ENCODE measurements at places on chromosomes 2 and 18.

- DNase-seq, result peak; percentile 80
These were observed at the start of gene NFATC1 for GRCh38 chr18:79395761-79396404. Gene NFATC1, plus strand, starts transcription at chr18:79395930. Its CDS starts 295 bp downstream, at chr18:79396225.

DNA sequence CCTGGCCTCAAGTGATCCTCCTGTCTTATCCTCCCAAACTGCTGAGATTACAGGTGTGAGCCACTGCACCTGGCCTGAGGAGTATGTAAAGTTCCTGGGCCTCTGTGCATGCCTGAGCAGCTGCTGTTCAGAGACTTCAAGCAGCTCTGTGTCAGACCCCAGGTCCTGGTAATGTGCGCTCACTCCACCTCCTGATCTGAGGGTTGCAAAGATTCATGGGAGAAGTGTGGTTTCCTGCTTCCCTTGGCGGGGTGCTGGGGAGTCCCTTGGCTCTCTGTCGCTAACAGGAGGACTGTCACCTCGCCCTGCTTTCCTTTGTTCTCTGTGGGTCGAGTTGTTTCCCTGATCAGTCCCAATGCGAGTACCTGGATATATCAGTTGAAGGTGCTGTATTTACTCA, 8.6 kb upstream of the IL36A start:
- peak; percentile 46 for DNase-seq

GRCh38 chr2:197706839-197707207, 1.7 kb downstream of the MARS2 start:
- no peak for DNase-seq

DNA sequence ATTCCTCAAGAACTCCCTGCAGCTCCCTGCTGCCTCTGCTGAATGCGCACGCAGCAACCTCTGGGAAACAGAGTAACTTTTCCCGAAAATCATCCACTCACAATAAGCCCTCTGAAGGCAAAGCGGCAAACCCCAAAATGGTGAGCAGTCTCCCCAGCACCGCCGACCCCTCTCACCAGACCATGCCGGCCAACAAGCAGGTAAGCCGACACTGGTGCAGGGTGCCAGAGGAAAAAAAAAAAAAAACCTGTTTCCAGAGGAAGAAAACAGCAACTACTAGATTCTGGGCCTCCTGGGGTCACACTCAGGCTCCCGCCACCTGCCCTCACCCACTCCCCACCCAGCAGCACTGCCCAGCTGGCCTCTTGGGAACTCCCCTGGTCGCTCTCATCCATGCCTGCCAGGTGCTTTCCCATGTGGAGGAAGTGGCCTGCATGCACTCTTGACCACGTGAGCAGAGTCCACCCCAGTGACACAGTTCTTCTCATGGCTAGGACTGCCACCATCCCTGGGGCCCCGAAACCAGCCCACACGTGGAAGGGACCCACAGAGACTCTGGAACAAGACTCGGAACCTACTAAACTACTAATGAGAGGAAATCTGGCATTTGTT, 36.9 kb downstream of the KCTD18 start:
- DNase-seq, result no peak

- DNase-seq, result no peak
These were observed 52.3 kb downstream of the TFCP2L1 start for GRCh38 chr2:121232626-121233265.

DNA sequence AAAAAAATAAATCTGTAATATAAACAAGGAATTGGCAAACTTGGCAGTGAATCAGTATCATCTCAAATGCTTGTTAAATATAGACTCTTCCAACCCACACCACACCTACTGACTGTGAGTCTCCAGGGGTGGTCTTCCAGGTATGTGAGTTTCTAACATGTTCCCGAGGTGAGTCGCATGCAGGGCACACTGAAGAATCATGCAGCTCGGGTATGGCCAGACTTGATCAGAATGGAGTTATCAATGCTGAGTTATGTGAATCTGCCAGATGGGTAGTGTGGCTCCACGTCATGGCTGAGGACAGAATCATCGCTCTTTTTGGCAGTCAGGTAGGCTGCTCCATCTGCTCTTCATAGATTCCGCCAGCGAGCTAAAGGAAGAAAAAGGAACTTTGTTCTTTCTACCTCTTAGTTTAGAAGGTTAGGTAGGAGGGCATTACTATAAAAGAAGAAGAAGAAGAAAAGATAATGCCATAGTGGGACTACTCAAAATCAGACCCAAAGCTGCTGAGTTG, 1279.7 kb upstream of the ZEB2 start:
- no peak for DNase-seq

GRCh38 chr2:236735825-236736238, 166.2 kb downstream of the ACKR3 start:
- DNase-seq, result no peak

- no peak for DNase-seq
These were observed 159.8 kb downstream of the METTL4 start for GRCh38 chr18:2411381-2411960.

GRCh38 chr2:239214725-239215124, 186.1 kb downstream of the HDAC4 start:
- no peak for DNase-seq

DNA sequence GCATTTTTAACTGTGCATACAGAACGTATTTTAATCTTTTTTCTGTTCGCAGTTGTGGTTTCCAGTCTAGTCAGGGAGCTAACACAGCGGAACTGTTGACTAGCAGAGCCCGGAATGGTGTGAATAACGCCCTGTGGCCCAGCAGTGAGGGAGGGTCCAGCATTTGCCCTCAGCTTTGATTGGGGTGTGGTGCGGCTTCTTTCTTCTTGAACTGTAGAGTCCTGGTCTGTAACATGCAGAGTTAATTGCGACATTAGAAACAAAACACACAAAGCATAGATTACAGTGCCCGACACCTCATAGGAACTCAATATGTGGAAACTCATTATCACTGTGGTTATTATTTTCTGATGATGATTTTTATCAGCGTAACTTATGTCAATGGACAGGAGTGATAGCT, 253.6 kb downstream of the SOX11 start:
- DNase-seq, result no peak

DNA sequence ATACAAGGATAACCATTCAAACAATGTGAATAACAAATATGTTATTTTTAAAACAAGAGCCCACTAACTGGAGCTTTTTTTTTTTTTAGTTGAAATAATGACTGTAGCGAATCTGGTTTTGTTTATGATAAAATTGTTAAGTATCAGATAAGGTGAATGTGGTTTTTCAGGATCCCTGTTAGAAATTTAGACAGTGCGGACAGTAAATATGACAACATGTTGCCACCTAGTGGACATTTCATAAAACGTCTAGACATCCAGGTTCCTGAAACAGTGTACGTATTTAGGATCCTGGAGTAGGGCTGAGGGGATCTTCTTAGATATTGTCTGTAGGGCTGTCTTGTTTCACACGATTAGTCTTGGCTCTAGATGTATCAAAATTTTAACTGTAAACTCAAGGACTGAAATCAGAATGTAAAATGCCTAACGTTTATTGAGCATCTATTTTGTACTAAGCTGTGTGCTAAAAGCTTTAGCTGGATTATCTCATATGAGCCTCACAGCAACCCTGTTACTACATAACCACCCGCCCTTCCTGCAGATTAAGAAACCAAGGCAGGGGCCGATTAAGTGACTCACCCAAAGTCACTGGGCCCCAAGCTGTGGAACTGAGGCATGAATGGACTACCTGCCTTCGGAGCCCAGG, 23.9 kb upstream of the CCDC68 start:
- DNase-seq, result no peak

GRCh38 chr18:76687304-76687962, 134.9 kb upstream of the ZNF236 start:
- DNase-seq, result no peak

DNA sequence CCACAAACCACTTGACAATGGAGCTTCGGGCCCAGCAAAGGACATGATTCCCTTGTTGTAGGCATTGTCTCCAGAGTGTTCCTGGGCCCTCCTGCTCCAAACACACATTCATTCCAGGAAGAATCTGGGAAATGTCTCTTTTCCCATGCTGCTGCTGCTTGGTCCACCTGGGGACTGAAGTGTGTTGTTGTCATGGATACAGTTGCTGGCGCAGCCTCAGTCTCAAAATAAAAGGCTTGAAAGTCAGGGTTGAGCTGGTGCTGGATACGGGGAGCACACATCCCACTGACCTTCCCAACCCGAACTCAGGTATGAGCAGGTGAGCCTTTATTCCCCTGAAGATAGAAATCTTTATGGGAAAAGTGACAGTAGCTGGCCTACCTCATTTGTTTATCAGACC, 30.6 kb upstream of the SPP2 start:
- DNase-seq, result no peak

DNA sequence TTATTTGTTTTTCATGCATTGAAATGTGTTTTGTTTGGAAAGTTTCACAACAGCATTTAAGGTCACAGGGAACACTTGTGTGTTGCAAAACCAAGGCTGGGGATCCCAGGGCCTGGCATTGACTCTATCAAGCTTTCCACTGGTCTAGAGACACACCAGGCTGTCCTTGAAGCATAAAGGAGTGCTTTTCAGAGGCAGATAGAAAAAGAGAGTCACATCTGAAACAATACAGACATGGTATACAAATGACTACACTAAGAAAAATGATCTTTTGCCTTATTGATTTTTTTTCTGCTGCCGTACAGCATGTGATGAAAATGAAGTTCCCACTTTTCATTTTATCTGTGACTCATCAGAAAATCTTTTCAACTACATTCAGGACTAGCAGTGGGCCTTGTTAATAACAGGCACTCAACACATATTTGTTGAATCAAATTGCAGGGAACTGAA, 61.9 kb upstream of the ZCCHC2 start:
- DNase-seq, result no peak

- DNase-seq, result no peak
These were observed at the start of gene ZNF516 for GRCh38 chr18:76495006-76495370. Gene ZNF516, minus strand, starts transcription at chr18:76495242. Its CDS starts 52,188 bp downstream, at chr18:76443054.

GRCh38 chr18:24270937-24271380, 126.7 kb downstream of the OSBPL1A start:
- no peak for DNase-seq

DNA sequence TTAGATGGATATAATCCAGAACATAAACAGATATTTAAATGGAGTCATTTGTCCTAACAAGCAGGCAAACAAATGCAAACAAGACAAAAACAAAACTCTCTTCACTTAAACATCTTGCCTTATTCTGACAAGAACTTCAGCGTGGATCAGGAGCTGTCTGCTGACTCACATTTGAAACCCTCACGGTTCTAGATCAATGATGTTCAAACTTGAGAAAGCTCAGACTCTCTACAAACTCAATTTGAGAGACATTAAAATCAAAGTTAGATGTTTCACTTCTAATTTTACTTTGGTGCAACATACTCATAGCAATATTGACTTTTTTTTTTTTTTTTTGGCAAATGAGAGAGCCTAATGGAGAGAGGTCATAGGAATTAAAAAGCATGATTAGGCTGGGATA, 362.8 kb upstream of the SLC14A2 start:
- no peak for DNase-seq

DNA sequence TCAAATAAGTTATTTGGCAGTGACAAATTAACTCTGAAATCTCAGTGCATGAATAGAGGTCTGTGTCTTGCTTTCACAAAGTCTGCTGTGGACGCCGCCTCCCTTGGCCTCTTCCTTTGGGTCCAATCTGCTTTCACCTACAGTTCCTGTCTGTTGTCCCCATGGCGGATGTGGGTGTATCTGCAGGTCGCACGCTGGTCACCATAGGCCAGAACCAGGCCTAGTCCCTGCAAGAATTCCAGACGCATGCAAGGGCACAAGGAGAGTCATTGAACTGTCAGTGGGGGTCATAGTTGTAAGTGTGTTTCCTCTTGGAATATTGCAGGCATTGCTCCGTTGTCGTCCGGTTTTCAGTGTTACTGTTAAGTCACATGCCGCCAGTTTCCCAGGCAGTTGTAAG, 7.4 kb downstream of the SOCS6 start:
- no peak for DNase-seq

- DNase-seq, result no peak
These were observed 26.9 kb upstream of the RAB27B start for GRCh38 chr18:54801374-54801773.

- no peak for DNase-seq
These were observed 3.8 kb downstream of the GRB14 start for GRCh38 chr2:164617466-164617865.

DNA sequence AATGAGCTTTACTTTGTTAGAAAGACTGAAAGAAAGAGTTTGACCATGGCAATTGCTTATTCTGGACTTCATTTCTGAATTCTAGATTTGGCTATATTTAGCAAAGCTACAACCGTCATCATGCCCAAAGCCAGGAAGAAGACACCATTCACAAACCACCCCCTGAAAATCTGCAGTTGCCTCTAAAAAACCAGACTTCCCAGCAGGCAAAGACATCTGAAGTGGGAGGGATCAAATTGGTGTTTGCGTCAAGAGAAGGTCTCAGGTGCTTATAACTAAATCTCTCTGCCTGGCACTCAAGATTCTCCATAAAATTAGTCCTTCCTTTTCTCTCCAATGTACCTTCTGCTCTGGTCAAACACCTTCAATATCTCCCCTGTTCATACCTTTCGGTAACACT, 5.6 kb downstream of the AAK1 start:
- no peak for DNase-seq

- no peak for DNase-seq
These were observed 19.7 kb upstream of the GNAL start for GRCh38 chr18:11669271-11669947.

DNA sequence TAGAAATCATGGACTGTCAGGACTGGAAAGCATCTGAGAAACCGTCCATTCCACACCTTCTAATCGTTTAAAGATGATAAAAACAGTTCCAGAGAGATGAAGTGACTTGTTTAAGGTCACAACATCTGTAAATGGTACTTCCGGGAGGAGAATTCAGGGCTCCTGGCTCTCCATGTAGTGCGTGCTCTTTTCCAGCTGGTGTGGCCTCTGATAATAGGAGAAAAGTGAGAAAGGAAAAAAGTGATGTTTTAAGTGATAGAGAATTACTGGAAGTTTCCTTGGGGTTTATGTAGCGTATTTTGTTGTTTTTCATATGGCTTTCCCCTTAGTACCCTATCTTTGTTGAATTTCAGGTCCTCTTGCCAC, 663 bp downstream of the C2orf49 start:
- DNase-seq, result no peak

DNA sequence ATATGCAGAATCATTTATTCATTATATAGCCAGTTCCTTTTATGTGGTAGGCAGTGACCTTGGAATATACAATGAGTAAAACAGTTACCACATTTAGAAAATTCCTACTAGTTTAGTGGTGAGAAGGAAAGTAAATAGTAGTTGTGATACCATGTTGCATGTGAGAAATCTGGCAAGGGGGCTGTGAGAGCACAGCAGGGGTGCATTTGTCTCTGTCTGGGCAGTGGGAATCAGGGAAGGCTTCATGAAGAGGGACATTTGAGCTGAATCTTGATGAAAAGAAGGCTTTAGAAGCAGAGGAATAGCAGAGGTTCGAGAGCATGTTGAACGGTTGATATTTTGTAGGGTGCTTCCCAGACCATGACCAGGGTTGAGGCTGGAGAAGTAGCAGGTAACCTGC, 78.7 kb downstream of the RAB3GAP1 start:
- DNase-seq, result no peak

GRCh38 chr18:8051453-8051852, 484.3 kb downstream of the PTPRM start:
- no peak for DNase-seq

DNA sequence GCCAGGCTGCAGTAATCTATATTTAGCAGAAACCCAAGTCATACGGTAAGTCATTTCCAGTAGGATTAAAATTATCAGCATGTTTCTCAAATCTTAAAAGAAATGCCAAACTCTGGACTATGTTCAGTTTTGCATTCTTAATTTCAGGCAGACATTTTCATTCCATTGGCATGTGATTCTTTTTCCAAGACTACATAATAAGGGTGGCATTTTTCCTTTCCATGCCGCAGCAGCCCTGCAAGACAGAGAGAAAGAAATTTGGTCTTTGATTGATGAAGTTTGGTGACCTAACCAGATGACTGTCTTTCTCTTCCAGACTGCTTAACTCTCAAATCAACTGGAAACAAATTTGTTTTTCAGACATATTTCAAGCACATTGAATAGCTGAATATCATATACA, 118.1 kb downstream of the FHOD3 start:
- no peak for DNase-seq

Data from stimulated activated CD4-positive, alpha-beta T cell treated with anti-CD3 and anti-CD28 coated beads, TNF-alpha, amount 100 ng/mL, for 48 hours (primary cell).